IMR-90 (cell line): ENCODE measurements at places on chromosomes 1 and 21. TPM values are rescaled to one million over a fixed set of nuclear protein-coding genes. Genes with fewer than 3 reads are reported as not detected.

DNA sequence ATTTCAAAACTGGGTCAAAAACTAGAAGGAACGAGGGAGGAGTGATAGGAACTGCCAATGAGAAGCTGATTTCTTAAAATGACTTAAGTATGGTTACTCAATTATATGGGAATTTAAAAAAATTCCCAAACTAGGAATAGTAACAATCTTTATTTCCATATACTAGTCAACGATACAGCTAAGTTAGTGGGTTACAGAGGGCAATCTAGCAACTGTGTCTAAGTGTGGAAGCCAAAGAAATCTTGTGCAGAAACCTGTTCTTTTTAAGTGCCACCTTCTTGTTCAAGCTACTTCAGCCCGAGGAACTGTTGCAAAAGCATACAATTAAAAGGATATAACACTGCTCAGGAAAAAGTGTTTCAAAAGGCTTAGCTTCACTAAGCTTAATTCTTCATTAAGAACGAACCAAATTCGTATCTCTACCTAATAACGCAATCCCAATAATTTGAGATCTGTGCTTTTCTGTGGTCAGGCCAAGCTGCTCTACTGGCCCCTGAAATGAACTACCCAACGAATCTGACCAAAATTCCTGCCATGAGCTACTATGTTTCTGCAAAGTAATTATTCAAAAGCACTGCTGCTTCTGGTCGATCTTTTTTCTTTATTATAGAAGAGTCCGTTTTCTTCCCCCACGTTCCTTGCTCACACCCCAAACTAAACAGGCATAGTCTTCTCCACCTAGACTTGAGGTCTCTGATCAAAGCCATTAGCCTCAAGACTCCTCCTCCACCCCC, 1.8 kb downstream of the USP24 start:
- H3K4me1 ChIP-seq: peaks cover 8% of the 10 kb centered on the region; the same call in 1 of the 2 replicates
- no peaks in the 10 kb centered on the region for H3K27me3 ChIP-seq
- H3K4me3 ChIP-seq: peak overlapping the region; percentile 99

GRCh38 chr1:55143684-55144083, 71.5 kb downstream of the USP24 start:
- no peak for DNase-seq
- H3K36me3 ChIP-seq: peaks cover 22% of the 10 kb centered on the region
- H3K27ac ChIP-seq: no peak overlapping the region
- no peaks in the 10 kb centered on the region for H3K27me3 ChIP-seq

DNA sequence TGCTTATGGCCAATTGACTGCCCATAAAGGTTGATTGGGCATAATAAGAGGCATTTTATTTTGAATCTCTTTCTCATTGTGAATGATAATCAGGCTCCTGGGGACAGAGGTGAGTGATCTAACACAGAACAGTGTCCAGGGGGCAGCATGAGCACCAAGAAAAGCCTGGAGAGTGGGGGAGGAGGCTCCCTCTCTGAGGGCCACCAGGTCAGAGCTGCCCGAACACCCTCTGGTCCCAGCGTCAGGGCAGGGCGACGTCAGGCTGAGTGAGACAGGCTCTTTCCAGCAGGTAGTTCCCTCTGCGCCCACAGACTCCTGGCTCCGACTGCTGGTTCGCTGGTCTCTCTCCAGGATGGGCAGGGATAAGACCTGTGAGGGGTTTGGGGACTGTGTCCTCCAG, 250.2 kb upstream of the C1orf174 start:
- H3K27ac ChIP-seq: no peak overlapping the region
- DNase-seq: no peak
- no peaks in the 10 kb centered on the region for H3K27me3 ChIP-seq
- no peaks in the 10 kb centered on the region for H3K4me1 ChIP-seq
- H3K4me3 ChIP-seq: no peak overlapping the region

DNA sequence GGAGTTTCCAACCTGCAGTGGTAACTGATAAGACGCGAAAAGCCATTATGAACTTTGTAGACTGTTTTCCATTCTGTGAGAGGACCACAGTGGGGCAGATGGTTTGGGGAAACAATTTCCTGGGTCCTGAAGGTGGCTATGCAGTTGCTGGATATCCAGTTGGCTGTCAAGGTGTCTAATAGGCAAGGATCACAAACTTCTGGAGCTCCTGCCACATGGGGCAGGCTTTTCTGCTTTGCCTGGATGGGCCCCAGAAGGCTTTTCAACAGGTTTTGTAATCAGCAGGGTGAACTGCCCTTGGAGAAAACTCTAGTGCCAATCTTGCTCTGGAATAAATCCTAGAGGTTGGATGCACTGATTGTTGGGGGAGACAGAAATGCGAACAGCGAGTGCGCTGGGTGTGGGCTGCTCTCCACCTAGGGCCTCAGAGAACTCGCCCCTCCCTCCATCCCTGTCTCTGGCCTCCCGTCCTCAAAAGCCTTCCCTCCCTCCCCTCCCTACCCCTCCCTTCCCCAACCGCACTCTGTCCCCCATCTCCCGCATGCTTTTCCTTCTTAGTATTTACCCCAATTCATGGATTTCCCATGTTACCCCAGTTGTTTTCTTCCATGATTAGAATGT, 210.3 kb upstream of the USP24 start:
- H3K36me3 ChIP-seq: no peaks in the 10 kb centered on the region
- H3K27ac ChIP-seq: no peak overlapping the region

- H3K27me3 ChIP-seq: peaks cover 57% of the 10 kb centered on the region
- H3K27ac ChIP-seq: no peak overlapping the region
- H3K36me3 ChIP-seq: no peaks in the 10 kb centered on the region
- no peak overlapping the region for H3K4me3 ChIP-seq
- H3K4me1 ChIP-seq: no peaks in the 10 kb centered on the region
- no peak for DNase-seq
Observed at GRCh38 chr1:44606701-44607281, 67.5 kb downstream of the TMEM53 start.

DNA sequence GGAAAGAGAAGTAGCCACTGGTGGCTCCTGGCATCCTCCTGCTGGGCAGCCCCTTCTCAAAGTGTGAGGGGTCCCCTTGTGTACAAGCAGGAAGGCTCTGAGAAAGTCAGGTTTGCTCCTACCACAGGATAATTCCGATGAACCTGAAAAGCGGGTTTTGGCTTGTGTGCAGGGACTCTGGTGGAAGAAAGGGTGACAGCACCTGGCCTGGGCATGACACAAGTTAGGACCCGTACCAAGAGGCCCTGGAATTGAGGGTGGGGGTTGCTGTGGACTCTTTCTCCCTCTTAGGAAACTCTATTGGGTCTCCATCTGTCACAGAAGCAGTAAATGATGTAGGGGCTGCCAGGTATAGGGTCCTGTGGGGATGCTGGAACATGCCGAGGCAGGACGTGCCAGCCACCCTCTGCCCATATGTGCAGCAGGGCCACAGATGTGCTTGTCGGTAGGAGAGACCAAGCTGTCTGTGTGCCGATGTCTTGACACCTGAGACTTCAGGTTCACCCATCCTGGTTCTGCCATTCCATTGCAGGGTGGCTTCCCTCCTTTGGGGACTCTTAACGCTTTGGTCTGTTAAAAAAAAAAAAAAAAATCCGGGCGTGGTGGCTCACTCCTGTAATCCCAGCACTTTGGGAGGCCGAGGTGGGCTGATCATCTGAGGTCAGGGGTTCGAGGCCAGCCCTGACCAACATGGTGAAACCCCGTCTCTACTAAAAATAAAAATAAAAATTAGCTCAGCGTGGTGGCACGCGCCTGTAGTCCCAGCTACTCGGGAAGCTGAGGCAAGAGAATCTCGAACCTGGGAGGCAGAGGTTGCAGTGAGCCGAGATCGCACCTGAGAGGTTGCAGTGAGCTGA, 9.8 kb downstream of the C1orf35 start:
- H3K27ac ChIP-seq: no peak overlapping the region
- no peak for DNase-seq
- peaks cover 44% of the 10 kb centered on the region for H3K36me3 ChIP-seq
- H3K4me1 ChIP-seq: peaks cover 14% of the 10 kb centered on the region

DNA sequence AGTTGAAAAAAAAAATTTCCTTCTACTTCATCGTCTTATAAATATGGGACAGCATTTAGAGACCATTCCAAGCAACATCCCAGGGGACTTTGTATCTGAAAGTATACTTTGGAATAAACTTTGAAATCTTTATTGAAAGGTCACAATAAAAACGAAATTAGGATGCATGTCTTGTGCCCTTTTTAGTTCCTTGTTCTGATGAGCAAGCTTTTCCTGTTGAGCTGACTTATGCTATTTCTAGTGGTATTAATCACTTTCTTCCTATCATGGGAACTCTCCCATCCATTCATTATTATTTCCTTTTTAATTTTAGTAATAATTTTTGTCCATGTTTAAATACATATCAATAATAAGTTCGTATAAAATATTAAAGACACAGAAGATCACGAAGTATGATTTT, 4.0 kb upstream of the GBP2 start:
- H3K4me3 ChIP-seq: no peak overlapping the region
- no peak overlapping the region for H3K27ac ChIP-seq
- H3K36me3 ChIP-seq: no peaks in the 10 kb centered on the region
- DNase-seq: no peak
- peaks cover 1% of the 10 kb centered on the region; the same call in 1 of the 2 replicates for H3K27me3 ChIP-seq

DNA sequence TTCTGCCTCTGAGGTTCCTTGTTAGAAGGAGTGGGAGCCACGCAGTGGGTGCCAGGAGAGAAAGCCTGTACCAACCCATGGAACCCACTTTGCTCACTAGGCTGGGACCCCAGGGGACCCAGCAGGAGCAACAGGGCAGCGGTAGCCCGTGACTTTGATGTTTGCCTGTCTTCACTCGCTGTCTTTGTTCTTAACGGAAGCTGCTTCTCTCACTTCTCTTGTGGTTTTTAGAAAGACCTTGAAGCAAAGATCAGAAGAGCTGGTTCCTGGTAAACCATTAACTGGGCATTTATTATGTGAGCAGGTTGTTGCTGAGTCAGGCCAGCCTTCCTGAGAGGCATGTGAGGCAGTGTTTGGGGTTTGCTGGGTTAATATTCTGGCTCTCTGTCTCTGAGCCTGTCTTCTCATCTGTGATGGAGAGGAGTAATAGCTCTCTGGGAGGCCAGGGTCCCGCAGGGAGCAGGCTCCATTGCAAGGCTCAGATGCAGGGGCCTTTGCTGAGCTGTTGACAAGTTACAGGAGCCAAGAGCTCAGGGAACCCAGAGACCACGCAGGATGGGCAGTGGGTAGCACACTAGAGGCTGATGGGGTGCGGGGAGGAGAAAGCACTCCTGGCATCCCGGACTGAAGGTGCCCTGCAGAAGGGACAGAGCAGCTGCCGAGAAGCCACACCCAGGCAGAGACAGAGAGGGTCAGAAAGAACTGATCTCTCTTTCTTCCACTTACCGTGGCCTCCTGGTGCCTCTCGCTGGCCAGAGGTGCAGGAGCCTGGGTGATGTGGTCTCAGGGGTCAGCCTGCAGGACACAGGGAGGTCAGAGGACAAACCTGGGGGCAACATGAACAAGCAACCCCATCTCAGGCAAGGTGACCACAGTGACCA, 367.5 kb upstream of the C1orf174 start:
- no peaks in the 10 kb centered on the region for H3K4me1 ChIP-seq
- H3K36me3 ChIP-seq: no peaks in the 10 kb centered on the region
- H3K4me3 ChIP-seq: no peak overlapping the region
- DNase-seq: no peak
- H3K27ac ChIP-seq: no peak overlapping the region

PKLR gene
- 0.03 TPM in 1 of 2 replicates, not detected in the other for polyA plus RNA-seq

CELA3B gene
- polyA plus RNA-seq: not detected in 2 replicates

PRAMEF10 gene
- polyA plus RNA-seq: not detected in 2 replicates

KLF17 gene
- 0.14 and 0.17 TPM in 2 replicates for polyA plus RNA-seq

SMIM34 gene
- not detected in 2 replicates for polyA plus RNA-seq
